Stimulated activated CD8-positive, alpha-beta memory T cell treated with anti-CD3 and anti-CD28 coated beads, Interleukin-2, amount 100 ng/mL, for 1 hour (primary cell): ENCODE measurements at places on chromosomes 12 and 14.
A peak's percentile ranks its signal among the peaks of the same experiment; 100 is the strongest.

- no peak for DNase-seq
Observed at GRCh38 chr12:23431006-23431405, 518.5 kb downstream of the SOX5 start.

GRCh38 chr14:97902630-97903029 is 1105.4 kb downstream of the VRK1 start:
- no peak for DNase-seq

DNA sequence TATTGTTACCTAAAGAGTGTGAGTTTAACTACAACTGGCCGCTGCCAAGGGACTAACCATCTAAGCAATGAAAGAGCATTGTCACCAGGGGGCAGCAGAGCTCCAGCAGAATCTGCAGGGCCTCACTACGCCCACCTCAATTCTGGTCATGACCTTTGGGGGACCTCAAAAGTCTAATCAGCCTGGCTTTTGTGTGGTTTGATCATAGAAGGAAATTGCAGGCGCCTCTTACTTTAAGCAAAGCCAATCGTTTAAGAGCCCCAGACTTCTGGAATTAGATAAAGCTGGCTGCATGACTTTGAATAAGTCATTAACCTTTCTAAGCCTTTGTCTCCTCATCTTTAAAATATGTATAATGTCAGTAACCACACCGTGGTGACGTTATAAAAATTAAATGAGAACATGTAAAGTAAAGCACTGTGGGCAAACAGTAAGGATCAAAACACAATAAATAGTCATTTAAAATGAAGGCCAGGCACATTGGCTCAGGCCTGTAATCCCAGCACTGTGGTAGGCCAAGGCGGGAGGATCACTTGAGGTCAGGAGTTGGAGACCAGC is 58.6 kb downstream of the TBX3 start:
- DNase-seq = peak; percentile 2

DNA sequence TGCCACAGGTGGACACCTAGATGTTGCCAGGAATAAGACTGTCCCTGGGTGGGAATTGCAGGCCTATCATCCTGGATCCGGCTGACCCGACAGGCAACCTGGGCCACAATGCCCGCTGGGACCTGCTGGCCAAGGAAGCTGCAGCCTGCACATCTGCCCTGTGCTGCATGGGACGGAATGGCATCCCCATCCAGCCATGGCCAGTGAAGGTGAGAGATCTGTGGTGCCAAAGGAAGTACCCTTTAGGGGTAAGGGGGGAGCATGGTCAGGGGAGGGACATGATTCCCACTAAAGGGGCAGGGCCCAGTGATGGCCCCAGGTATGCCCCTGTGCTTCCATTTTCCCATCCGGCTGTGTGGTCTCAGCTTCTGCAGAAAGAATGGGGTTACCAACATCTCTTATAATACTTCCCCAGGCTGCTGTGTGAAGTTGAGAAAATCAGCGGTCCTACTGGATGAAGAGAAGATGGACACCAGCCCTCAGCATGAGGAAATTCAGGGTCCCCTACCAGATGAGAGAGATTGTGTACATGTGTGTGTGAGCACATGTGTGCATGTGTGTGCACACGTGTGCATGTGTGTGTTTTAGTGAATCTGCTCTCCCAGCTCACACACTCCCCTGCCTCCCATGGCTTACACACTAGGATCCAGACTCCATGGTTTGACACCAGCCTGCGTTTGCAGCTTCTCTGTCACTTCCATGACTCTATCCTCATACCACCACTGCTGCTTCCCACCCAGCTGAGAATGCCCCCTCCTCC is 8.6 kb upstream of the OAS2 start:
- no peak for DNase-seq

GRCh38 chr14:75280831-75281653 is 2.4 kb downstream of the FOS start:
- DNase-seq = no peak

GRCh38 chr12:112868459-112869041 is 38.2 kb upstream of the OAS1 start:
- DNase-seq = no peak

- no peak for DNase-seq
Observed at GRCh38 chr12:48169011-48169410, 11.7 kb upstream of the ASB8 start.

DNA sequence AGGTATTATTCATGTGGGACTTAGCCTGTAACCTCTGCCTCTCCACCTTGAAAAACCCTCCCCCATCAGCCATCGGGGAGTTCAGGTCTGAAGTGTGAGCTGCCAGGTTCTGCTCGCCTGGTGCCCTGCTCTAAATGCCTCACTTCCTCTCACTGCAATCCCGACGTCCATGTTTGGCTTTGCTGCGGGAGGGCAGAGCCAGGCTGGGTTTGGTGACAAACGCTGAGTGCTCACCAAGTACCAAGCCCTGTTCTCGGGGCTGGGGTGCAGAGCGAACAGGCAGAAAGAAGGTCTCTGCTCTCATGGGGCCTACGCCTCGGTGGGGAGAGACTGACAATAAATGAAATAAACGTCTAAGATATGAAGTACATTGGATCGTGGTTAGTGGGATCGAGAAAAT is 2.1 kb upstream of the ADGRD1 start:
- DNase-seq = no peak

- DNase-seq = no peak
Observed at GRCh38 chr12:124523071-124523470, 44.3 kb downstream of the NCOR2 start.

DNA sequence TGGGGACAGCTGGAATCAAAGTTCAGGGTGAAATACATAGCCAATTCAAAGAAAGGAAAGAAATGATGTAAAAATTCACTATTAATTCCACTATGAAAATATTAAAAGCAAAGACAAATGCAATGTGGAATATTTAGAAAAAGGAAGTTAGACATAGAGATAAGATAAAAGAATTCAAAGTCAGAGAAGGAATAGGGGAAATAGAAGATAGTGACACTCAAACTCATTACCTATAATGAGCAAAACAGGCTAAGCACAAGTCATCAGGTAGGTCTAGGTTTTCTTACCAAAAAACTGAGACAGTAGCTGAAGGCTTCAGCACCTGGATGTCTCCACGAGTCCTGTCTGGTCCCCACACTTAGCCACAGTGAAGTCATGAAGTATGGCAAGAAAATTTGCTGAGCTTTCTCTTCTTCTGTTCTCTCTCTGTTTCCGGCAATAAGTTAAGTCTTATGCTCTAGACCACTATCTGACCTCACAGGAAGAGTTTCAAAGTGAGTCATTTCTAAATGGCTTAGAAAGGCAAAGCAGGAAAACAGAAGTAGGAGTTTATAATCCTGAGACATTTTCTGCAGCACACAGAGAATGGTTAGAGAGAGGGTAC is at the start of gene C3AR1:
Gene C3AR1 (minus strand): TSS at position 369 of the 604 bp plus-strand sequence. CDS start 6,174 bp downstream, outside the sequence.
- DNase-seq = peak; percentile 7

DNA sequence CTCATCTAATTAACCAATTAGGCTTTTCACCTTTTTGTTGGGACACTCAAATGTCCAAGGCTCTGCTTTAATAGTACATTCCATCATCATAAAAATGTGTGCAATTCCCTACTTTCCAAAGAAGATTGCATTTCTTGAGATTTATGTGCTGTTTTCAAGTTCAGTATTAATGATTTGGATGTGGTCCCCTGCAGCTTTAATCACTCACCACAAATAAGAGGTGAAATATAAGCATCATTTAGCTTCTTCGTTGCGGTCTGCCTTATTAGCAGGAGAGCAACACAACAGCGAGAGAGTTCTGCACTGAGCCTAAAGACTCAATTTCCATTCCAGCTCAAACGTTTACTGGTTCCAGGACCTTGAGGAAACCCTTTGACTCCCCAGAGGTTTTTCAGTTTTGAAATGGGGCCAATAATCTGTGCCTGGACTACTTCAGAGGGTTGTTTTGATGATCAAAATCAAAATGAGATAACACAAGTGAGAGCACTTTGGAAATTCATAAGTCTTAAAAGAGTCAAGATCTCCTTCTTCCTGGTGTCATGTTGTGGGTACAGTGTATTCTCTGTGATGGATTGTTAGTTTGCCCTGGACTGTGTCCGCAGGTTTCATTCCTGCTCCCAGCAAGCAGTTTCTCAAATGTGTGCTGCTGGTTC is 53.1 kb downstream of the RERG start:
- DNase-seq = no peak
